ENCODE measurements at places on chromosomes 3 and 15. TPM values are rescaled to one million over a fixed set of nuclear protein-coding genes. Genes with fewer than 3 reads are reported as not detected.

GRCh38 chr15:58748852-58749531, 515 bp downstream of the ADAM10 start:
- peak; percentile 84 for DNase-seq

GRCh38 chr15:65115542-65115941, 542 bp upstream of the UBAP1L start:
- DNase-seq, result no peak

DNA sequence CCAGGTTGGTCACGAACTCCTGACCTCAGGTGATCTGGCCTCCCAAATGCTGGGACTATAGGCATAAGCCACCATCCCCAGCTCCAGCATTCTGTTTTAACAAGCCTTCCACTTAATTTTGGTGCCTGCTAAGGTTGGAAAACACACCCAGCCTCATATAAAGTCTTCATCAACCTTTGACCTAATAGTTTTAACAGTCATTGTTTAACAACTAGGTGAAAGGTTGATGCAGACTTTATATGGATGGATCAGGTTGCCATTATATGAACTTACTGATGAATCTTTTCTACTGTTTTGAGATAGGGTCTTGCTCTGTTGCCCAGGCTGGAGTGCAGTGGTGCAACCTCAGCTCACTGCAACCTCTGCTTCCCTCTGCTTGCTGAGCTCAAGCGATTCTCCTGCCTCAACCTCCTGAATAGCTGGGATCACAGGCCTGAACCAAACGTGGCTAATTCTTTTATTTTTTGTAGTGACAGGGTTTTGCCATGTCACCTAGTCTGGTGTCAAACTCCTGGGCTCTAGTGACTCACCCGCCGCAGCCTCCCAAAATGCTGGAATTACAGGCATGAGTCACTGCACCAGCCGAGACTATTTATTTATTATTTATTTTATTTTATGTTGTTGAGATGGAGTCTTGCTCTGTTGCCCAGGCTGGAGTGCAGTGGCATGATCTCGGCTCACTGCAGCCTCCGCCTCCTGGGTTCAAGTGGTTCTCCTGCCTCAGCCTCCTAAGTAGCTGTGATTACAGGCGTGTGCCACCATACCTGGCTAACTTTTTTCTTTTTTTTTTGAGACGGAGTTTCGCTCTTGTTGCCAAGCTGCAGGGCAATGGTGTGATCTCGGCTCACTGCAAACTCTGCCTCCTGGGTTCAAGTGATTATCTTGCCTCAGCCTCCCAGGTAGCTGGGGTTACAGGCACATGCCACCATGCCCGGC, 3.1 kb upstream of the RPAP1 start:
- no peak for DNase-seq

GRCh38 chr3:118597184-118597583, 437.5 kb downstream of the IGSF11 start:
- no peak for DNase-seq

DNA sequence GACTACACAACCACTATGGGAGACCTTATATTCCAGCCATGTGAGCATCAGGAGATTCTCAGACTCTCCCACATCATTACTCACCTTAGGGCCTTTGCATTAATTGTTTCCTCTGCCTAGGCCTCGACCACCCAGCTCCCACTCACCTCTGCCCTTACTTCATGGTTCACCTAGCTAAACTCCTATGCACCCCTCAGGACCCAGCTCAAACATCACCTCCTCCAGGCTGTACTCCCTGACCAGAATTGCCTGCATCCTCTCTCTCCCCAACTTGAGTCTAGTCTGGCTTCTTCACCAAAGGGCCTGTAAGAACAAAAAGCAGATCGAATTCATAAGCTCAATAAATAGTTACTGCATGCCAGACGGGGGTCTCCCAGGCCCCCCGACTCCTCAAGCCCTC, 53.1 kb upstream of the FAM174B start:
- no peak for DNase-seq

GRCh38 chr3:106560451-106560966, 691.7 kb upstream of the CBLB start:
- no peak for DNase-seq

DNA sequence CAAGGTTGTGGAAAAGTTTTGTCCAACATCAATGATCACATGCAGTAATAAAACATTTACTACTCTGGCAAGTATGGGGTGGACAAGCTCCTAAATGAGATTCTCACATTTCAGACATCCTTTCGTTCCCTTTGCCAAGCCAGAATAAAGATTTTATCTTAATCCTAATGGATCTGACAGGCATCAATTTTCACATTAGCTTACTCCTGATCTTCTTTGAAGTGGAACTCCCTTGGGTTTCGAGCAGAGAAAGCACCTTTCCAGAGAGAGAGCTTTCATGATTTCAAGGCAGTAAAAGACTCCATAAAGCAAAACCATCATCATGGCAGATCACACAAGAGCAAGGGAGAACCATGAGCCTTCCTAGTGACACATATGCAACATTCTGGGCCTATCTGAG, 27.3 kb upstream of the EID1 start:
- DNase-seq, result no peak

- no peak for DNase-seq
Observed at GRCh38 chr3:111200027-111200426, 128.4 kb downstream of the NECTIN3 start.

GRCh38 chr3:48470286-48470685, 23.7 kb downstream of the ATRIP start:
- no peak for DNase-seq

- no peak for DNase-seq
Observed at GRCh38 chr15:47987461-47987860, 133.3 kb upstream of the SLC24A5 start.

DNA sequence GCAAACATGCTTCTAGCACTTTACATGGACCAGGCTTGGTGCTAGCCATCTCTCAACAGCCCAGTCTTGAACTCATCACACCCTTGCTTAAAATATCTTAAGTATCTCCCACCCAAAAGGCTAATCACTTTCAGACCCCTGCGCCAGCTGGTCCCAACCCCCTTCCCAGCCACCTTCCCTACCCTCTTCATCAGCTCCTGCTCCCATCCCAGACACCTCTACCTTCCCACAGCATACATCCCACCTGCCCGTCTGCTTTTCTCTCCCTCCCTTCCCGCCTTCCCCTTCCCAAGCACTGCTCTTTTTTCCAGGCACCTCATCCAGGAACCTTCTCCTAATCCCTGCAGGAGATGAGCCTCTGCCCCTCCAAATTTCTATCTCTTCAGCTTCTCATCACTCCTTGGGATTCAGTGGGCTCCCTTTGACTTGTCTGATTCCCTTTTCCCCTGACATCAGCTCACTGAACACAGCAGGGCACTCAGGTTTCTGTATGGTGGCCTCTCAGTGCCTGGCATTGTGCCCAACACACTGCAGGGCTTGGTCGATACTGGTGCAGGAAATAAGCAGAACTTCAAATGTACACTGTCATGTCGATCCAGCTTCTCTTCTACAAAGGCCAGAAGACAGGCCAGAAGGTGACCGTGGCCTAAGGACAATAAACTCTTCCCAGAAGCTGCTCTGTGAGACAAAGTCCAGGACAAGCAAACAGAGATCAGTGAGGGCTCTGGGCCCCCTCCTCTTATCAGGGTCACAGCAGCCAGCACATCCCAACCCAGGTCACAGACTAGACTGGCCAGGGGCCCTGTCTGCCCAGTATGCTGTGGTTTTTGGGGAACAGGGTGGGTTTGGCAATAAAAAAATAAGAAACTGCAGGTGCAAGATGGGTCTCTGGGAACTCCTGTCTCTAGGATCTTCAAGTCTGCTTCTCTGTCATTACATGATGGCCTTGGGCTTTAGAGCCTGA, 2.2 kb upstream of the ITIH1 start:
- DNase-seq, result peak; percentile 73

DNA sequence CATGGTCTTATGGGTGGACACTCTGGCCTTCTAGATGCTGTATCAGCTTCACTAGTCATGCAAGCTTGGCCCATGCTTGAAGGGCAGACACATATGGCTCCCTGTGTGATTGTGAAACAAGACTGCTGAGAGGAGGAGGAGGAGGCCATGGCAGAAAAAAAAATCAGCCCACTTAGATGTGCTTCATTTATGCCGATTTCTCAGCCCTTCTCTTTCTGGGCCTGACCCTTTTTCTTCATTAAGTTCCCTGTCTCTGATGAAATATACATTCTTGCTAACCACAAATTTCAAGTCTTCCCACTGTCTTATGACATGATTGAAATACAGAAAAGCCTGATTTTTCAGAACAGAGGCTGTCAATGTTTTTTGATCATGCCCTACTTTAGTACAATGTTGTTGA, 213.0 kb upstream of the FEZF2 start:
- no peak for DNase-seq

GRCh38 chr3:169836942-169837275, 24.2 kb upstream of the LRRC34 start:
- no peak for DNase-seq

GRCh38 chr15:101596633-101597032, 55.5 kb downstream of the TM2D3 start:
- no peak for DNase-seq

DNA sequence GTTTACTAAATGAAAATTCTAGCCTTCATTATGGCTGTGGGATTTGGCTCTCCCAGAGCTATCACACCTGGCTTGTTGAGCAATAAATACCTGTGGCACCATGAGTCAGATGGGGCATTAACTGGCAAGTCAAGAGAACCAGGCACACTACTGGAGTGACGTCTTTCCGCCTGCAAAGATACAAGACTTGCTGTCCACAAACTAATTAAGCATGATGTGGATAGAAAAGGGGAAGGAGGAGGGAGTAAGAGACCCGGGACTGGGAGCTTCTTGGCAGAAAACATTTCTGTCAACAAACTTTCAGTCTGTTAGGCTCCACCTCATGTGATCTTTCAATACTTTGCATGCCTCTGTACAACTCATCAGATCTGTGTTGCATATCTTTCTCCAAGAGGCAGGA, 56.5 kb downstream of the CLDN1 start:
- DNase-seq, result no peak

GRCh38 chr3:106542101-106542769, 673.4 kb upstream of the CBLB start:
- no peak for DNase-seq

GRCh38 chr3:137347132-137347531, 389.3 kb downstream of the IL20RB start:
- DNase-seq, result no peak

DNA sequence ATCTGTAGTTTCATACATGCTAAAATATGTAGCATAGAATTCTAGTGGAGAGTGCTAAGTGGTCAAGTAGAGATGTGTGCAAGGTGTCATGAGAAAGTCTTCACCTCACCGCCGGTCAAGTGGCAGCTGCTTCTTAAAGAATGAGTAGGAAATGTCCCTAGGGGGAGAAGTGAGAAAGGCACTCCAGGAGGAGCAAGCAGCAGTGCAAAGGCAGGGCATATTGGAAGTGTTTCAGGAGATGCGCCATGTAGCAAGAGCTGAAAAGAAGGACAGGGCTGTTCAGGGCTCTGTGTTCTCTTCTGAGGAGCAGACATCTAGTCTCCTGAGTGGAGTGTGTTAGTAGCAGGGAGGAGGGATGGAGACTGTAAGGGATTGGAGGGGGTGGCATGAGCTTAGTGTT, 312.4 kb upstream of the SEMA6D start:
- DNase-seq, result no peak

- DNase-seq, result no peak
Observed at GRCh38 chr3:133792171-133792763, 13.3 kb upstream of the SRPRB start.

- DNase-seq, result no peak
Observed at GRCh38 chr3:107193116-107193515, 184.1 kb upstream of the CCDC54 start.

GRCh38 chr15:88484682-88485331, 17.3 kb downstream of the MRPS11 start:
- no peak for DNase-seq

- peak; percentile 89 for DNase-seq
Observed at GRCh38 chr3:109685084-109686079, 348.0 kb upstream of the DPPA4 start.

DNA sequence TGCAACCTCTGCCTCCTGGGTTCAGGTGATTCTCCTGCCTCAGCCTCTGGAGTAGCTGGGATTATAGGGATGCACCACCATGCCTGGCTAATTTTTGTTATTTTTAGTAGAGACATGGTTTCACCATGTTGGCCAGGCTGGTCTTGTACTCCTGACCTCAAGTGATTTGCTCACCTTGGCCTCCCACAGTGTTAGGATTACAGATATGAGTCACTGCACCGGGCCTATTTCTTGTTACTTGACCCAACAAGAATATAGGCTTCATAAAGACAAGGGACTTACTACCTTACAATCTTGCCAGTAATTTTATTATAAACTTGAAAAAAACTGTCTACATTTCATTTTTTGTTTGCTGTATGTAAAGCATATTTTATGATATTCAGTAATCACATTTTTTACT, 21.4 kb upstream of the ZBTB47 start:
- DNase-seq, result no peak

- DNase-seq, result no peak
Observed at GRCh38 chr3:163916596-163917560, 1161.4 kb downstream of the SI start.

DNA sequence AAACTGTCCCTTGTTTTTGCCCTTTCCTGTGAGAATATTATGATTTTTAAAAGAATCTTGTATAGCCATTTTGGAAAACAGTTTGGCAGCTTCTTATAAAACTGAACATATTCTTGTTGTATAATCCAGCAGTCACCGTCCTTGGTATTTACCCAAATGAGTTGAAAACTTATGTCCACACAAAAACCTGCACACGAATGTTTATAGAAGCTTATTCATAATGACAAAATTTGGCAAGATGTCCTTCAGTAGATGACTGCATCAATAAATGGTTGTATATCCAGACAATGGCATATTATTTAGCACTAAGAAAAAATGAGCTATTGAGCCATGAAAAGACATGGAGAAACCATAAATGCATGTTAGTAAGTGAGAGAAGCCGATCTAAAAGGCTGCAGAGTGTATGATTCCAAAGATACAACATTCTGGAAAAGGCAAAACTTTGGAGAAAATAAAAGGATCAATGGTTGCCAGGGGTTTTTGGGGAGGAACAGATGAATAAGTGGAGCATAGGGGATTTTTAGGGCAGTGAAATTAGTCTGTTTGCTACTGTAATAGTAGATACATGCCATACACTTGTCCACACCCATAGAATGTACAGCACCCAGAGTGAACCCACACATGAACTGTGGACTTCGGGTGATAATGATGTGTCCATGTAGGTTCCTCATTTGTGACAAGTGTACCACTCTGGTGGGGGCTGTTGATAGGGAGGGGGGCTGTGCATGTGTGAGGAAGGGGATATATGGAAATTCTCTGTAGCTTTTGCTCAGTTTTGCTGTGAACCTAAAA, 31.7 kb downstream of the LIMD1 start:
- no peak for DNase-seq

DAZL gene
- total RNA-seq, result not detected

LEKR1 gene
- 0.32 TPM for total RNA-seq

UBXN7 gene
- total RNA-seq, result 30.1 TPM

MUC20 gene
- 6.5 TPM for total RNA-seq

GATA2 gene
- total RNA-seq, result 15.6 TPM

ANKRD63 gene
- total RNA-seq, result not detected

DNASE1L3 gene
- 0.67 TPM for total RNA-seq

FAM240A gene
- not detected for total RNA-seq

MOBP gene
- 0.08 TPM for total RNA-seq

SLC22A14 gene
- total RNA-seq, result 0.24 TPM

PIGZ gene
- total RNA-seq, result 5.9 TPM

WDR49 gene
- 3.4 TPM for total RNA-seq

IQCH gene
- total RNA-seq, result 0.94 TPM

NANOGP8 gene
- not detected for total RNA-seq

Data from cardiac septum (tissue), 1 donor.